AG04450 (cell line): ENCODE measurements at places on chromosomes 1 and 21. TPM values are rescaled to one million over a fixed set of nuclear protein-coding genes. Genes with fewer than 3 reads are reported as not detected.

- DNase-seq, result no peak
Observed at GRCh38 chr1:188590641-188591040, 1761.9 kb downstream of the PLA2G4A start.

- DNase-seq, result no peak
Observed at GRCh38 chr1:211420389-211420788, 71.6 kb downstream of the RD3 start.

- no peak for DNase-seq
Observed at GRCh38 chr1:246397046-246397445, 110.0 kb downstream of the SMYD3 start.

GRCh38 chr1:50548243-50548642 is 125.0 kb upstream of the DMRTA2 start:
- DNase-seq, result no peak

GRCh38 chr1:181423301-181423918 is 59.9 kb upstream of the CACNA1E start:
- DNase-seq, result no peak

DNA sequence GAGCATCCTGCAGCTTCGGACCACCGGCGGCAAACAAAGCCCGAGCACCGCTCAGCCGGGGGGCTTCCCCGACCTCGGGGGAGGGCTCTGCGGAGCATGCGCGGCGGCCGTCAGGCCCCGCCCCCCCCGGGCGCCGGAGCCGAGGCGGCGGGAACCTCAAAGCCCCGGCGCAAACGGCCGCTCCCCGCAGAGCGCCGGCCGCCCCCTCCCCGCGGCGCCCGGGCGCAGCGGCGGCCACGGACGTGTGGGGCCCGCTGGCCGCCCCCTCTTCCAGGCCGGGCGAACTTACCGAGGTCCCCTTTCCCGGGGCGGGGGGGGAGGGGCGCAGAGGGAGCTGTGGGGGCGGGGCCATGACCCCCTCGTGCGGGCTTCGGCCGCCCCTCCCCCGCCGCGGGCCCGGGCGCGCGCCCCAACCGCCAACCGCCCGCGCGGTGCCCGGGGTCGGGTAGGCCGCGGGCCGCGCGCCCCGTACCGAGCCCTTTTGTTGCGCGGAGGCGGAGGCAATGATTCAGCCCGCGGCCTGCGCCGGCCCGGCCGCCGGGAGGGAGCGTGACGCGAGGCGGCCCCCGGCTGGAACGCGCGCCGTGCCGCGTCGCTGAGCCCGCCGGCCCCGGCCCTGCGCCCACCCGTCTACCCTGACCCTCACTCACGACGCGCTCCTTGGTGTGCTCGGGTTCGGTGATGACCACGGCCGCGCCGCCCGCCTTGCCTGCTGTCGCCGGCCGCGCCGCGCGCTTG is 1.7 kb downstream of the RCC2 start:
- no peak for DNase-seq

DNA sequence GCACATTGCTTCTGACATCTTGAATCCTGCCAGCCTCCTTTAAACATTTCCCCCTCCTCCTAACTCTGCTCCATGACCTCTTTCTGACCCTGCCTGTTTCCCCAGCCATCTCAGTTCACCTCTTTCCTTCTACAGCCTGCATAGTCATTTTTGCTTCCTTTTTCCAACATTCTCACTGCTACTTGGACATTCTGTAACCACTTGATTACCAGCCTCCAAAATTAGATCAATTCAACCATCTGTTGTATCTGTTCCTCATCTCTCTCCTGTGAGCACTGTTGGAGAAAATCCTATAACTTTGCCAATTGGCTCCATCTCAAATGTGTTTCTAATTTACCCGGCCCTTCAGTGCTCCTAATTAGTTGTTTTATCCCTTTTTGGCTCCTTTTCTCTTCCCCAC is 27.5 kb upstream of the GPR88 start:
- DNase-seq, result no peak

GRCh38 chr1:184480736-184481135 is 93.9 kb downstream of the C1orf21 start:
- no peak for DNase-seq

GRCh38 chr1:26826261-26827105 is at the start of gene ZDHHC18:
Gene ZDHHC18 (plus strand): TSS chr1:26826688. CDS start chr1:26826805, 117 bp downstream.
- no peak for DNase-seq

DNA sequence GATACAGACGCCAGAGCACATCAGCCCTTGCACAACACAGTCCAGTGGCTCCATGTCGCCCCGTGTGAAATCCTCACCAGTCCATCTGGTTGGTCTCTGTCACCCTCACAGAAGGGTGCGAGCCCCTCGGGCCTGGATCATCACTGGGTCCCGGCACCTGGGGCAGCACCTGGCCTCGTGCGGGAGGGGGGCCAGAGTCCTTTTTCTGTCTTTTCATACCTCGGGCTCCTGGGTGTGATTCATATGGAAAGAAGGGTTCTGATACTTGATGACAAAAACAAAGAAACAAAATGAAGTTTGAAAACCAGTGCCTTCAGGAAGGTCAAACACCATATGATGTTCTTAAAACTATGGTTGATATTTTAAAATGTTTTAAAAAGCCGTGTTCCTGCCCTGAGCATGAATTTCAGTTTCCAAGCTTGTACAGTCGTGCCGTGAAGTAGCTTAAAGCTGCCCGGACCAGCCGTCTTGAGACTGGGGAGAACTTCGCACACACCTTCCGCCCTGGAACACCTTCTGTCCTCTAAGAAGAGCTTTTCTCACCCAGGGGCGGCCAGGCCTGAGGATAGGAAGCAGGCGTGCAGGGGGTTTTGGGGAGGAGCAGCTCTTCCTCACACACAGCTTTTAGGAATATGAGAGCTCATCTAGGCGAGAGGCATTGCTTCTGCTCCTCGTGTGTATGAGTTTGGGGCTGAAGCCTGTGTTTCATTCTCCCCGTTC is 35.2 kb downstream of the SLC37A1 start:
- DNase-seq, result no peak

- no peak for DNase-seq
Observed at GRCh38 chr1:173058556-173058955, 7.8 kb upstream of the TNFSF18 start.

DNA sequence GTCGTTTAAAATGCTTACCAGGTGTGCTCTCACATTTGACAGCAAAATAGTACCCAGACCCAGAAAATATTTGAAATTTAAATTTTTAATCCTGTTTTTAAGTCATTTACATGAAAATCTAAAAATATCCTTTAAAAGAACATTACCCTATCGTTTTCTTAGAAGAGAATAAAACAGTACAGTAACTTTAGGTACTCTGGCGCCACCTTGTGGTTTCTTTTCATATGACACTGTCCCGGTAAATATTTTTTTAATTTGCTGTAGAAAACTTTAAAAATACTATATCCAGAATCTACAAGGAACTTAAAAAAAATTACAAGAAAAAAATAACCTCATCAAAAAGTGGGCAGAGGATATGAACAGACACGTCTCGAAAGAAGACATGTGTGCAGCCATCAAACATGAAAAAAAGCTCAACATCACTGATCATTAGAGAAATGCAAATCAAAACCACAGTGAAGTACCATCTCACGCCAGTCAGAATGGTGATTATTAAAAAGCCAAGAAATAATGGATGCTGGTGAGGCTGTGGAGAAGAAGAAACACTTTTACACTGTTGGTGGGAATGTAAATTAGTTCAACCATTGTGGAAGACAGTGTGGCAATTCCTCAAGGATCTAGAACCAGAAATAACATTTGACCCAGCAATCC is 129.2 kb downstream of the RGS21 start:
- peak; percentile 29 for DNase-seq

- no peak for DNase-seq
Observed at GRCh38 chr21:41375875-41376274, 14.0 kb downstream of the MX2 start.

GRCh38 chr1:6574818-6575217 is 5.0 kb upstream of the ZBTB48 start:
- DNase-seq, result no peak

DNA sequence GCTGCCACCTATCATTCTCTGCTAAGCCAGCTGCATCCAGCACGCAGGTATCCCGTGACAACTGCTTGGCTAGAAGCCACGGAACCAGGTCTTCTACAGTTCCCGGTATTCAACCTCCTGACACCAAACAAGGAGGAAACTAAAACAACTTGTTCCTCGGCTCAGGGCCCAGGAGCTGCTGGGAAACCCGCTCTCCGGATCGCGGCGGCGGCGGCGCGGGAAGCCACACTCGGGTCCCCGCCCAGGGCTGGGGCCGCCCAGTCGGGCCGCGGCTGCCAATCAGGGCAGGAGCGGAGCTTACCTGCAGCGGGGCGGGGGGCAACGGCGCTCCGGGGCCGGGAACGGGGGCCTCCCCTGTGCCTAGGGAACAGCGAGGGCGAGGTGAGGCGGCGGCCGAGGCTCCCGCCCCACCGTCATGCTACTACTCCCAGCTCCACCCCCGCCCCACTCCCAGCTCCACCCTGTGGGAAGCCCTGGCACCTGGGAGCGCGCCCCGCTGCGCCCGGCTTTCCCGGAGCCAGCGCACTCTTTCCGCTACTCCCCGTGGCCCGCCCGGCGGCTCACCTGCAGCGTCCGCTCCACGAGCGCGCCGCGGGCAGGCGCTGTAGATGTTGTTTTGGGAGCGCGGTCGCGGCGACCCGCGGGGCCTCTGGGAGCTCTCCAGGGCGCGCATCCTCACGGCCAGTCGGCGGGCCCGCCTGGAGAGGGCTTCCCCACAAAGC is 12.1 kb downstream of the IL24 start:
- no peak for DNase-seq

GRCh38 chr1:230822092-230822581 is 46.2 kb downstream of the C1orf198 start:
- DNase-seq, result no peak

DNA sequence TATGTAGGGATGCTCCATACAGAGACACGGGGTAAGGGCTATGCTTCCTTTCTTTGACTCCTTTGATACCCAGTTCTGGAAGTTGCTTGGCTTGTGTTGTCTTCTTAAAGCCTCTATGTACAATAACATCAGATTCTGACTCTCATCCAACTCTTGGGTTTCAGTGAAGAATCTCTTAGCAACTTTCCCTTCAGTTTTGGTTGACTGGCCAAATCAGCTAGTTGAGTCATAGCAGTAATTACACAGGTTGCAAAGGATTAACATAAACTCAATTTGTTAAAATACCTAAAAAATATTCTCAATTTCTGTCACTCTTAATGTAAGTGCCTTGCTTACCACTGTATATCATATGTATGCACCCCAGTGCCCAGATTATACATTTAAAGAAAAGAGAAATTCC is 9.2 kb downstream of the CD1E start:
- no peak for DNase-seq

- no peak for DNase-seq
Observed at GRCh38 chr1:221084681-221085080, 205.4 kb downstream of the HLX start.

- no peak for DNase-seq
Observed at GRCh38 chr1:34370748-34371147, 194.0 kb downstream of the C1orf94 start.

DNA sequence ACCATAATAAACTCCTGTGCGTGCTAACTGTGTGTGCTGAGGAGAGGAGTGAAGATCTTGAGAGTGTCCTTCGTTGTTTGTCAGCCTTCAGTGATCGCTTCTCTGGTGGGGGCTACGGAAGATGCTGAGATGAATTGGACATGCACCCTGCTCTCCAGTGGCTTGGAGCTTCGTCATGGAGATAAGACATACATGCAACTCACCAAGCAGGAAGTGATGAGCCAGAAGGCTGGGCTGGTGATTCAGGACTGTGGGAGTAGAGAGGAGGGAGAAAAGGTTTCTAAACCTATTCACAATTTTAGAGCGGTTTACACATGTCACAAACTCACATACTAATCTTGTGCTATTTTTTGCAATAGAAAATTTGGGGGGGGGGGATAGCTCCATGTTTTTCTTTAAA is 128.9 kb upstream of the ADAR start:
- DNase-seq, result peak; percentile 23

DNA sequence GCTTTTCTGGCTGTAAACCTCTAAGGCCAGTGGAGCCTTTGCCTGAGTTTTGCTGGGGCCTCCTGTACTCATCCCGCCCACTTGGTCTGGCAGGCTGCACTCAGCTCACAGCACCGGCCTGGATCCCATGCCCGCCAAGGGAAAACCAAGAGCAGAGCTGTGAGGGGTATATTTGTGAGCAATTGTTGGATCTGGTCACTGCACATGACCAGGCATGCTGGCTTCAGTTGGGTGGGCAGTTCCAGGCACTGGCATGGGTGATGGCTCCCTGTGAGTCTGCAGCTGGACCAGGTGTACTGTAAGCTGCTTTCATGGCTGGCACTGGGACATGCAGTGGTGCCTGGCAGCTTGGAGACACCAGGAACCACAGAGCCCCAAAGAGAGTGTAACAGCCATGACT is 563.1 kb upstream of the RGS18 start:
- no peak for DNase-seq

DNA sequence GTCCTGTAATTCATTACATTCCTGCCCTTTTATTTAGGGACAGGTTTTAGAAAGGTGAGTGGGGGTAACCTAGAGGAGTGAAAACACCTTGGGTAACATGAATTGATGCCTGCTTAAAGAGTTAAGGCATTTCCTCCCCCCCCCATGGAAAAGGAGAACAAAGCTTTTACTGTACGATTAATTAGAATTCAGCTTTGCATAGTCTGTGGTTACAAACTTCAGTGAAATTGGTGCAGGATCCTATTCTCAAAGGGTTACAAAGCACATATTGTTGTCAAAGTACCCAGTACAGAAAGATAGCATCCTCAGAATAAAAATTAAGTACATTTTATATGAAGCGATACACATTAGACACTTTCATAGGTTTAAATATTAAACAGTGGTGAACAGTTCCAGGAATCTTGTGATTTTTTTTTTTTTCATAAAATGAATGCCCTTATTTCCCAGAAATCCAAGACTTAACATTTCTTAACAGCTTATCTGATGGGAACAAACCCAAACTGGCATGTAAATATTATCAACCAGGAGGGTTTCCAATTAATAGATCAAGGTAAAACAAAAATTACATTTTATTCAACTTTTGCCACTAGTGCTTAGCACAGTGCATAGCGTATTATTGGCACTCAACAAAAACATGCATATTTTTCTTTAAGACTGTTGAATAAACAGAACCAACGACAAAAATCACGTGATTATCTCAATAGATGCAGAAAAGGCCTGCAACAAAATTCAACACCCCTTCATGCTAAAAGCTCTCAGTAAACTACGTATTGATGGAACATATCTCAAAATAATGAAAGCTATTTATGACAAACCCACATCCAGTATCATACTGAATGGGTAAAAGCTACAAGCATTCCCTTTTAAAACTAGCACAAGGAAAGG is 172.7 kb downstream of the PDE4B start:
- no peak for DNase-seq

- DNase-seq, result no peak
Observed at GRCh38 chr1:98121646-98122045, 200.8 kb upstream of the DPYD start.

DNA sequence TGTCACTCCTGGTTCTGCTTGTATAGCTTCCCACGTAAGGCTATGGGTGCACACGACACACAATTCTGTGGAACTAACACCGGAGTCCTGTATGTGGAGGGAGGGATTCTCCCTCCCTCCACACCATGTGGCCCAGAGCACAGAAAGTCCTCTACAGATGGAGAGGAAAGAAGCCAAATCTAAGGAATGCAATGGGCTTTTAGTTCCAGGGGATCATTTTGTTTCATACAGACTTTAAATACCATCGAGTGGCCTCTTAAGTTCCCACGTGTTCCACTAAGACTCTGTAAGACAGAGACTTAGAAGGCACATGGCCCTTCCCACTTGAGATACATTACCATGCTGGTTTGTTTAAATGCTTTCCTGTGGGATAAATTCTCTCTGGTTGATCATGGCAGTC is 156.0 kb downstream of the TGFB2 start:
- DNase-seq, result no peak

The NKAIN1 gene
- polyA plus RNA-seq, result 0.05 and 0.09 TPM in 2 replicates

The SSU72 gene
- polyA plus RNA-seq, result 104 and 113 TPM in 2 replicates

The OR6K3 gene
- not detected in 2 replicates for polyA plus RNA-seq

The C1orf141 gene
- not detected in 2 replicates for polyA plus RNA-seq

The GPR37L1 gene
- not detected in 2 replicates for polyA plus RNA-seq

The CAMSAP2 gene
- 18.0 and 24.2 TPM in 2 replicates for polyA plus RNA-seq

The KRTAP12-2 gene
- not detected in 2 replicates for polyA plus RNA-seq

The STYXL2 gene
- polyA plus RNA-seq, result not detected in 2 replicates
